B cell (primary cell): ENCODE measurements at places on chromosomes 4 and X. TPM values are rescaled to one million over a fixed set of nuclear protein-coding genes. Genes with fewer than 3 reads are reported as not detected.

DMD gene
- 51.8 and 53.1 TPM in 2 replicates for total RNA-seq

ASB12 gene
- total RNA-seq = 0.37 TPM in 1 of 2 replicates, not detected in the other

PABPC1L2A gene
- not detected in 2 replicates for total RNA-seq

MCF2 gene
- 0.39 and 0.73 TPM in 2 replicates for total RNA-seq

TMPRSS11A gene
- not detected in 2 replicates for total RNA-seq

KLB gene
- 0.10 TPM in 1 of 2 replicates, not detected in the other for total RNA-seq

STS gene
- 2.9 and 3.2 TPM in 2 replicates for total RNA-seq

SRPX gene
- total RNA-seq = 0.59 and 0.83 TPM in 2 replicates

BMP15 gene
- total RNA-seq = not detected in 2 replicates

UGDH gene
- total RNA-seq = 18.5 and 25.4 TPM in 2 replicates

TCEAL6 gene
- total RNA-seq = not detected in 2 replicates

KCTD8 gene
- not detected in 2 replicates for total RNA-seq

HPSE gene
- 1.3 and 2.6 TPM in 2 replicates for total RNA-seq

STPG2 gene
- total RNA-seq = 0.41 and 0.49 TPM in 2 replicates

CENPVL1 gene
- not detected in 2 replicates for total RNA-seq

EDA2R gene
- 0.15 and 0.25 TPM in 2 replicates for total RNA-seq

TMEM131L gene
- total RNA-seq = 120 and 123 TPM in 2 replicates

SPANXC gene
- total RNA-seq = not detected in 2 replicates

MTMR8 gene
- 11.6 and 11.8 TPM in 2 replicates for total RNA-seq

GYPE gene
- total RNA-seq = 3.4 and 4.7 TPM in 2 replicates

HS6ST2 gene
- not detected in 2 replicates for total RNA-seq

FDCSP gene
- not detected in 2 replicates for total RNA-seq

GLUD2 gene
- total RNA-seq = 0.24 and 0.42 TPM in 2 replicates

GUCY1B1 gene
- total RNA-seq = 0.10 and 0.19 TPM in 2 replicates

CXCL1 gene
- total RNA-seq = not detected in 2 replicates

TIGD4 gene
- 0.36 and 0.59 TPM in 2 replicates for total RNA-seq

TMEM156 gene
- 59.9 and 61.4 TPM in 2 replicates for total RNA-seq

DHRSX gene
- total RNA-seq = 39.0 and 46.2 TPM in 2 replicates

ARMCX2 gene
- total RNA-seq = 24.0 and 28.8 TPM in 2 replicates

ARHGAP36 gene
- total RNA-seq = not detected in 2 replicates

P2RY10 gene
- total RNA-seq = 169 and 177 TPM in 2 replicates

SYTL5 gene
- not detected in 2 replicates for total RNA-seq

PPP1R2C gene
- not detected in 2 replicates for total RNA-seq

ANKRD50 gene
- 0.47 and 0.53 TPM in 2 replicates for total RNA-seq

CFAP47 gene
- not detected in 2 replicates for total RNA-seq

GSX2 gene
- total RNA-seq = 0.47 and 0.58 TPM in 2 replicates

GAGE1 gene
- not detected in 2 replicates for total RNA-seq

STOX2 gene
- not detected in 2 replicates for total RNA-seq

HTN1 gene
- not detected in 2 replicates for total RNA-seq

FATE1 gene
- not detected in 2 replicates for total RNA-seq

COL4A5 gene
- total RNA-seq = not detected in 2 replicates

DMRTC1 gene
- 0.34 and 0.66 TPM in 2 replicates for total RNA-seq

AR gene
- not detected in 2 replicates for total RNA-seq

TRMT10A gene
- total RNA-seq = 4.5 and 5.5 TPM in 2 replicates

SH3BP2 gene
- total RNA-seq = 27.8 and 30.8 TPM in 2 replicates

SLC6A14 gene
- total RNA-seq = not detected in 2 replicates
